ENCODE measurements at places on chromosomes 12 and 14. TPM values are rescaled to one million over a fixed set of nuclear protein-coding genes. Genes with fewer than 3 reads are reported as not detected.

Gene KLHL33
- 1.5 TPM for total RNA-seq

Gene RHOJ
- total RNA-seq = 4.1 TPM

Gene TSPAN31
- 55.7 TPM for total RNA-seq

Gene DAO
- total RNA-seq = not detected

Gene RHEBL1
- total RNA-seq = 0.33 TPM

Gene LTBR
- total RNA-seq = 78.4 TPM

Gene FGD4
- total RNA-seq = 2.3 TPM

Gene ANKRD33
- under 0.01 TPM for total RNA-seq

Gene OTX2
- not detected for total RNA-seq

Measured in fibroblast of lung (primary cell).